Endodermal cell (in vitro differentiated cells): ENCODE measurements at places on chromosomes 1 and 21. TPM values are rescaled to one million over a fixed set of nuclear protein-coding genes. Genes with fewer than 3 reads are reported as not detected.

DNA sequence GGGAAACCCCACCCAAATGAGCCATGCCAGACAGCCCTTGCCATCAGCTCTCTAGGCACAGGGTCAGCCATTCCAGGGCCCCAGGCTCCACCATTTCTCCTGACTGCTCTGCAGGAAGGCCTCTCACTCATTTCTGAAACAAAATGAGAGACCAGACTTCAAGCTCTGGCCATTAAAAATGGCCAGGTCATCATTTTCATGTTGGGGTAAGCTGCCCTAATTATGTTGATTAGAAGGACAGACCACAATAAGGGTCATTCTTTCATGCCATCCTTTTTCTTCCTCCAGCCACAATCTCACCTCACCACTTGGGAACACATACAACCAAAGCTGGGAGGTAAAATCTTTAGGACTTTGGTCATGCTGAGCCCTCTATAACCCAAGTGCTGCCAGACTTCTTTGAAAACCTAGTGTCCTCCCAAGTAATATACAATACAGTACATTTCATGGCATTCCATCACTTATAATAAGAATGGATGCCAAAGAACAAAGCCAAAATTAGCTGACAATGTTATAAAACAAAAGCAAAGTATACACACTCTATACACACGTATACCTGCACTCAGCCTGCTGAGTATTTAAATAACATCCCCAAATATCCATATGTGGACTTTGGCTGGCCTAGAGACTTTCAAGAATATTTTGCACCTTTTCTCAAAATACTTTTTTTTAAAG lies 22.4 kb upstream of the RBBP5 start:
- H3K4me1 ChIP-seq, result no peaks in the 10 kb centered on the region
- peaks cover 9% of the 10 kb centered on the region for H3K36me3 ChIP-seq
- H3K27ac ChIP-seq, result no peak overlapping the region
- DNase-seq, result no peak

GRCh38 chr1:243562473-243562872 lies 287.6 kb downstream of the AKT3 start:
- no peaks in the 10 kb centered on the region for H3K27me3 ChIP-seq
- H3K4me1 ChIP-seq, result peaks cover 2% of the 10 kb centered on the region
- no peak for DNase-seq
- H3K27ac ChIP-seq, result no peak overlapping the region
- H3K36me3 ChIP-seq, result peaks cover 16% of the 10 kb centered on the region
- no peak overlapping the region for H3K4me3 ChIP-seq

- DNase-seq, result no peak
- H3K27me3 ChIP-seq, result no peaks in the 10 kb centered on the region
- peak overlapping the region; percentile 32 for H3K27ac ChIP-seq
Measured at GRCh38 chr1:54610601-54611580, 12.4 kb downstream of the FAM151A start.

DNA sequence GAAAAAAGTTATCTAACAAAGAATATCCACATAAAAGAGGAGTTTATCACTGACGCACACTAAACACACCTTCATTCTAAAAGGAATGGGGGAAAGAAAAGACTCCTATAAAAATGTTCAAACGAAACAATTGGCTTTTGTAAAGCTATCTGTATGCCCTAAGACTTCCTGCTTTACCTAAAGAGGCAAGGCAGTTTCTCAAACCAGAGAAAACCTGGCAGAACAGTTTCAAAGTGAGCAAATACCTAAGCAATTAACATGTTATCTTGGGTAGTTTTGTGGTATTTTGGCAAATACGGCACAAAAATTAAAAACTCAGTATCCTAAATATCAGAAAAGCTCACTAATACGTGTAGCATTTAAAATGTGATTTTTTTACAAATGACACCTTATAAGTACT lies 1.9 kb downstream of the PUM1 start:
- H3K27ac ChIP-seq, result no peak overlapping the region
- no peak for DNase-seq
- peak overlapping the region; percentile 100 for H3K4me3 ChIP-seq
- H3K27me3 ChIP-seq, result no peaks in the 10 kb centered on the region
- no peaks in the 10 kb centered on the region for H3K4me1 ChIP-seq

DNA sequence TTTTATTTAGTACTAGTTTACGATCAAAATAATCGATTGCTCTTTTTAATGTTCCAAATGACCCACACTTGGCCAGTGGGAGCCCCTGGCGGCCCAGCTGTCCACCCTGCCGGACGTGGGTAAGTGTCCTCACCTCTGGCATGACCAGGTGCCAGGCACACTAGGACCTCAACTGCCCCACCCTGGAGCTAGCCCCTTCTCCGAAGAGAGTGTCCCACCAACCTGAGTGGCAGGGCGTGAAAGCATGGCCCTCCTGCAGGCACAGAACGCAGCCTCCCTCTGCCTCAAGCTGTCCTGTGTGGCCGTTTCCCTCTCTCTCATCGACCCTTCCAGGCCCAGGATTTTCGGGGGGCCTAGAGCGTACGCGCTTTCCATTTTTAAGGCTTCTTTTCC lies 32.9 kb upstream of the AGPAT3 start:
- H3K4me3 ChIP-seq, result no peak overlapping the region
- no peaks in the 10 kb centered on the region for H3K36me3 ChIP-seq
- H3K27ac ChIP-seq, result no peak overlapping the region
- no peaks in the 10 kb centered on the region for H3K27me3 ChIP-seq

GRCh38 chr21:33424214-33424613 lies 21.0 kb downstream of the IFNGR2 start:
- no peak overlapping the region for H3K4me3 ChIP-seq
- H3K27me3 ChIP-seq, result no peaks in the 10 kb centered on the region
- no peaks in the 10 kb centered on the region for H3K4me1 ChIP-seq
- peaks cover 59% of the 10 kb centered on the region for H3K36me3 ChIP-seq
- no peak for DNase-seq

- DNase-seq, result no peak
- no peaks in the 10 kb centered on the region for H3K4me1 ChIP-seq
- H3K4me3 ChIP-seq, result no peak overlapping the region
- H3K27me3 ChIP-seq, result no peaks in the 10 kb centered on the region
- H3K27ac ChIP-seq, result no peak overlapping the region
Measured at GRCh38 chr1:55980582-55980981, 598.8 kb downstream of the PLPP3 start.

DNA sequence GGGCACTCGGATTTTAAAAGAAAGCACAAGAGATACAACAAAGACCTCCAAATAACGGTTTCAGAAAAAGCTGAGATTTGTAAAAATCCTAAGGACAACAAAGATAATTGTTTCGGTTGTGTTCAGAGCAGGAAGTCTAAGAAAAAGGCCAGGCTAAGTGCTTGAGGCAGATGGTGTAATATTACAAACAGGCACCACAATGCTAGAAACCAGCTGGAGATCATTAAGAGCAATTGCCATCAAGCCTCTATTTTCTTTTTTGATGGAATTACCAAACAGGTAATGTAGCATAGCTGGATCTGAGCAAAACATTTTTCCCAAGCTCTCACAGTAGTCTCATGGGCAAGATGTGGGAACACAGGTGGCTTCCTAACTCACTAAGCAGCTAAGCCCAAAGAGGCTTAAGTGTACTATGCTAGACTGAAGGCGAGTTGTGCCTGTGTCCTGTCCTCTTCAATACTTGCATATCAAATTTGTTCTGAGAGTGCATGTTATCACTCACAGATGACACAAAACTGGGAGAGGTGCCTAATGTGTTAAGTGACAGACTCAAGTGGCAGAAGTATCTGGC lies 161.6 kb downstream of the GLUL start:
- no peak overlapping the region for H3K27ac ChIP-seq
- H3K4me1 ChIP-seq, result peaks cover 8% of the 10 kb centered on the region
- DNase-seq, result no peak
- H3K4me3 ChIP-seq, result no peak overlapping the region
- H3K36me3 ChIP-seq, result no peaks in the 10 kb centered on the region

The RGS1 gene
- not detected in 3 replicates for total RNA-seq

The C8A gene
- not detected in 3 replicates for total RNA-seq
